ENCODE measurements at places on chromosomes 3 and 15.

DNA sequence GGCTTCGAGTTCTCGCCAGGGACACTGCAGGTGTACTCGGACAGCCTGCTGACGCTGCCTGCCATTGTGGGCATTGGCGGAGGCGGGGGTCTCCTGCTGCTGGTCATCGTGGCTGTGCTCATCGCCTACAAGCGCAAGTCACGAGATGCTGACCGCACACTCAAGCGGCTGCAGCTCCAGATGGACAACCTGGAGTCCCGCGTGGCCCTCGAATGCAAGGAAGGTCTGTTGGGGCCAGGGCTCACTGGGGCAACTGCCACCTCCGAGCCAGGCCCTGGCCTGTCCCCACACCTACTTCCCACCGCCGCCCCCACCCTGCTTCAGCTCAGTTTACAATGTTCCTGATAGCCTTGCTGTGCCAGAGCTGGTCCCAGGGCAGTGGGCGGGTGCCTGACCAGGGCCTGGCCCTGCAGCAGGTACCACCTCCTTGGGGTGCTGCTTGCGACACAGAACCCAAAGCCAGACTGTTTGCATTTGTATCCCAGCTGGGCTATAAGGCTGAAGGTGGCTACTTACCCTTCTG lies 35.5 kb downstream of the PLXNA1 start:
- DNase-seq: no peak

DNA sequence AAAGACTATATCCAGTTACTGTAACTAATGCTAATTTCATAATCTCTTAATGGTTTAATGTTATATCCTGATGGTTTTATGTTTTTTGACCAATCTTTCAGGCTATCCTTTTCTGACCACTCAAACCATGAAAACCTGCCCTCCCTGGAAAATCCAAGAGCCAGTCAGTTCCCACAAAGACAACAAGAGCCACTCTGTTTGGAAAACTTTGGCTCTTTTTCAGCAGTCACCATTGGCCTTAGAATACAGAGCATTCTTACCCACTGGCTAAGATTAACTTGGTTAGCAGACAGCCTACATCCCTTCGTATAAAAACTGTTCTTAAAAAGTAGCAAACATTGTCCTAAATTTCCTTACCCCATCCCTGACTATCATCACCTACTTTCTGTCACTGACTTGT lies 32.9 kb downstream of the ALCAM start:
- DNase-seq: no peak

- no peak for DNase-seq
These were observed 420.2 kb downstream of the TBC1D5 start for GRCh38 chr3:17322106-17322793.

DNA sequence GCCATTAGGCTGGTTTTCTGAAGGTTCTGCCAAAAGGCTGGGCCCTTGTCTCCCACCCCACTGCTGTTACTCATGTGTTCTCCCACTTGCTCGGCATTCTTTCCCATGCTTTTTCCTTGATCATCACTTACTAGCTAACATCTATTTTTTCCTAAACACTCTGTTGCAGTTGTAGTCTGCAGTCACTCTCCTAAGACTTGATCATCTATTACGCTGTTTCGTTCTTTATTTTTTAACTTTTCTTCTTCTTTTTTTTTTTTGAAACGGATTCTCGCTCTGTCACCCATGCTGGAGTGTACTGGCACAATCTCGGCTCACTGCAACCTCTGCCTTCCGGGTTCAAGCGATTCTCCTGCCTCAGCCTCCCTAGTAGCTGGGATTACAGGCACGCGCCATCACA lies 176.3 kb downstream of the IGF1R start:
- no peak for DNase-seq

- no peak for DNase-seq
These were observed 135.0 kb downstream of the TFG start for GRCh38 chr3:100844063-100844936.

- no peak for DNase-seq
These were observed at the start of gene COL8A1 for GRCh38 chr3:99638167-99638948. COL8A1 (plus strand) TSS chr3:99638594; CDS start chr3:99790683, 152,089 bp downstream.

DNA sequence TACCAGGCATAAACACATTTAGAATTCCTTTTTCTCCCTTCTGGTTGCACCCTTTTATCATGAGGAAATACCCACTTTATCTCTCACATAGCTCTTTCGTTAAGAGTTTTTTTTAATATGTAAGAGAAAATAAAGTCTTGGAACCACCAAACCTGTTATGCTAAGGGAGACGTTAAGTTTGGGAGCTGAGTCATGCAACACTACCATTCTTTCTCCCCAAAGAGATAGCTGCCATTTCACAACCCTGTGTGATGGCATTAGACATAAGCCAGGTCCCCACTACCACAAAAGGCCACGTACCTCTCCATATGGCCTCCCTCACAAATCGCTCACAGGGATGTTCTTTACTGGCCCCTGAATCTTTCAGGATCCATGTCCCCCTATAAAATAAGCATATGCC lies 7.6 kb upstream of the NIPA1 start:
- DNase-seq: no peak

- DNase-seq: no peak
These were observed 33.7 kb downstream of the TJP1 start for GRCh38 chr15:29788433-29789034.

DNA sequence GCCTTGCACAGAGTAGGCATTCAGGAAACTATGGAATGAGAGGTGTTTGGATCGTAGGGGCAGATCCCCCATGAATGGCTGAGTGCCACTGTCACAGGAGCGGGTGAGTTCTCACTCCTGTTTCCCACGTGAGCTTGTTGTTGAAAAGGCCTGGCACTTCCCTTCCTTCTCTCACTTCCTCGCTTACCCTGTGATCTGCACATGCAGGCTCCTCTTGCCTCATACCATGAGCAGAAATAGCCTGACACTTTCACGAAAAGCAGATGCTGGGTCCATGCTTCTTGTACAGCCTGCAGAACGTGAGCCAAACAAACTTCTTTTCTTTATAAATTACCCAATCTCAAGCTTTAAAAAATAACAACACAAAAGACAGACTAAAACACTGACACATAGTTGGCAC lies 55.4 kb downstream of the AGBL1 start:
- no peak for DNase-seq

All from anterior cingulate cortex (tissue), 58 donors.